Stimulated activated CD8-positive, alpha-beta memory T cell treated with anti-CD3 and anti-CD28 coated beads, Interleukin-4, amount 100 ng/mL, for 4 hours (primary cell): ENCODE measurements at places on chromosomes 11 and 22.

DNA sequence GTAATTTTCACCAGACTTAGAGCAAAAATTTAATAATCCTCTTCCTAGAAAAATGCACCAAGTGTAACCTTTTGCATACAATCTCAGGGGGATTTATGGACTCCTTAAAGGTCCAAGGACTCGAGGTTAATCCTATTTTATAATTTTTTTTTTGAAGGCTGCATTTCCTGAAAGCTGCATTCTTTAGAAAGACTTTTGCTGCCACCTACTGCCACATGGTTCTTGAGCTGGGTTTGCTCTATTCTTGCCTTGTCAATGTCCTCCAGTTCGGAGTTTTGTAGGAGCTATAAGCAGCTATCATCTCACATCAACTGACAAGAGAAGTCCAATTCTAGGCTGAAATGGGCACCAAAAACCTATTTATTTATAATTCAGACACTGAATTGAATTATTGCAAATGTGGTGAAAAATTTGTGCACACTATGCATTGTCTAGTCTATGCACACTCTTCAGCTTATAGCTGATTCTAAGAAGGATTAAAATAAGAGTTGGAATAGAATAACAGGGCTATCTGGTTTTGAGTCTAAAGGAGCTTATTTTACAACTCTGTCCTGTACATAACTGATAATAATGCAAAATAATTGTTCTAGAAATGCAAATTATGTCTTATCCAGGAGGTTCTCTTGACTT, 31.3 kb downstream of the TRAF6 start:
- DNase-seq: no peak

DNA sequence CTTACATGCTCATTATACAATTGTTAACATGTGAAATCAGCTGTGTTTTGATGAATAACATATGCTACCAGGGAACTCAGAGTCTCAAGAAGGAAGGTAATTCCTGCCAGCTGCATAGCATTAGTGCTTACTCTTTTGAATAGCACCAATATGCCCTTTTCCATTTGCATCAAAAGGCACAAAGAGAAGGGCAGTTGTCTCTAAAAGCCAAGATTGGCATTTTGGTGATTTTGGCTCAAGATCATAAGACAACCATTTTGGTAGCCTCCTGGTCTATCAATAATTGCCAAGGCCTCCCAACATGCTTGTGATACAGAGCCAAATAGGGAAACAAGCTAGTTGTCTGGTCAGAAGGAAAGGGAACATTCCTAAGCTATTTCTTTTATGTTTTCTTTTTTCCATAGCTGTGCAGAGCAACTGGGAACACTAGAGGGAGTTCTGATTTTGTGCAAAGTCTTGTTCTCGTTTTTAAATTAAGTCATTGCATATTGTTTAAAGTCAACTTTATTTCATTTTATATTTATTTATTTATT, 416.7 kb upstream of the CHORDC1 start:
- no peak for DNase-seq

GRCh38 chr11:47408598-47409439, 429 bp downstream of the SLC39A13 start:
- no peak for DNase-seq

- DNase-seq: peak; percentile 66
Observed at GRCh38 chr11:62593434-62594044, 2.2 kb upstream of the TUT1 start.

DNA sequence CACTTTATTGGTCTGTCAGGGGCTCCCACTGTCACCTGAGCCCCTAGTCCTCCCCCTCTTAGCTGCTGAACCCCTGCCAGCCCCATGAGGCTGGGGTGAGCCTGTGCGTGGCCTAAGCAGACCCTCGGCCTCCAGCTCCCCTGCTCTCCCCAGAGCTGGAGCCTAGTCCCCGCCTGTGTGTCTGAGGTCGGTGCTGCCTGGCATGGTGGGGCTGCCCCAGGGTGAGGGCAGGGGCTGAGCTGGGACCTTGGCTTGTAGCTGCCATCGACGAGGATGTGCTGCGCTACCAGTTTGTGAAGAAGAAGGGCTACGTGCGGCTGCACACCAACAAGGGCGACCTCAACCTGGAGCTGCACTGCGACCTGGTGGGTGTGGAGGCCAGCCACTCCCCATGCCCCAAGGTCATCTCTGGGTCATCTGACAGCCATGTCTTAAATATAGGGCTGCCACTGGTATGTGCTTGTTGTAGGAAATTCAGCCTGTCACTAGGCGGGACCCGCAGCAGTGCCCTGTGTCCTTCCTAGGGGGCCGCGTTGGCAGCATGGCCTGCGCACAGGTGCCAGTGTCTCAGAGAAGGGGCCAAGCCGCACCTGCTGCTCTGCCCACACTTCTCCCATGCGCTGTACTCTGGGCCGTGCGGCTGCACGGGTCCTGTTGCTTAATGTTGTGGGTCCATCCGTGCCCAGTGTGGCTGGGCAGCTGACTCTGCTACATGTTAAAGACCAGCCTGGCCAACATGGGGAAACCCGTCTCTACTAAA, 21.0 kb downstream of the PPIL2 start:
- DNase-seq: no peak

- no peak for DNase-seq
Observed at GRCh38 chr11:111983187-111983986, 41.8 kb upstream of the DLAT start.

- no peak for DNase-seq
Observed at GRCh38 chr11:111019871-111020670, 225.5 kb upstream of the POU2AF2 start.

DNA sequence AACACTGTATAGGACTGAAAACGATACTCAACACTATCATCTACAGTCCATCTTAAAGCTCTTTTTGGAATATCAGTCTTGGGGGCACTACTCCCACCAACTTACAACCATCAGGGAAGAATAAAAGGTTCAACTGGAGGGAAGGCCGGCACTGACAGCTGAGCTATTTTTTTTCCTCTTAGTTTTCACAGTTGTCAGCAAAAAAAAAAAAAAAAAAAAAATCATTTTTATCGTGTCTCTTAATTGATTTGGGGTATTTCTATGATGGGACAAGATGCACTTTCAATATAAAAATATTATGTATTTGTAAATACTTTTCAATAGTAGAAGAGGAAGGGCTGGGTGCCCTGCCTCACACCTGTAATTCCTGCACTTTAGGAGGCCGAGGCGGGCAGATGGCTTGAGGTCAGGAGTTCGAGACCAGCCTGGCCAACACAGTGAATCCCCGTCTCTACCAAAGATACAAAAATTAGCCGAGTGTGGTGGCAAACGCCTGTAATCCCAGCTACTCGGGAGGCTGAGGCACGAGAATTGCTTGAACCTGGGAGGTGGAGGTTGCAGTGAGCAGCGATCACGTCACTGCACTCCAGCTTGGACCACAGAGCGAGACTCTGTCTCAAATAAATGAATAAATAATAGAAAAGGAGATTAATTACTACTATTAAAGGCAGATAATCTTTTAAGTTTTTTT, 1.5 kb downstream of the KIF18A start:
- no peak for DNase-seq

DNA sequence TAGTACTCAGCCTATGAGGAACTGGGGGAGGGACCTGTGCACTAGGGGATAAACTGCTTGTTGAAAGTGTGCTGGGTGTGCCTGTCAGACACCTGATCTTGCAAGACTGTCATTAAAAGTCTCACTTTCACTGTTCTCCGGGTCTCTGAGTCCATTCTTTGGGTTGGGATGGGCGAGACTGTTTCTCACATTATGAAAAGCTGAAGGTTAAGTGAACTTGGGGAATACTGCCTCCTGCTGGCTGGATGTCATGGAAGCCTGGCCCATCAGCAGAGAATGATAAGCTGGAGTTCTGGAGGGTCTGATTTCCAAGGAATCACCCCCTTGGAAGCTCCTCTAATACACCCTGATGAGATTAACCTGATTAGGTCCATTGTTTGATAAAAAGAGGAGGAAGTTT, 9.0 kb upstream of the VPREB1 start:
- peak; percentile 38 for DNase-seq

DNA sequence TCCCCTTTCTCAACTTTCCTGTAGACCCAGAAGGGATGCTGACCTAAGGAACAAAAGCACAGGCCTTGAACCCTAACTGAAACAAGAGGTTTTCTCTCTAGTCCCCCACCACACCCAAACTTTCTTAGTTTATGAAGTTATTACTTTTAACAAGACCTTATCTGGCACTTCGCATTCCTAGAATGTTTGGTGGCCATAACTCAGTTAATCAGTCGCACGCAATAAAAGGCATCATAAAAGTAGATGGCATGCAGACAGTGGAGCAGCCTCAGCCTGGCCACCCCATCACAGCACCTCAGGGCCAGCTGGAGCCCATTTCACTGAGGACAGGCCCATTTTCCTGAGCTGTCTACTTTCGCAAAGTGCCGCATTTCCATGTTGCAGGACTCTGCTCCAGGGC, 301.9 kb downstream of the OPCML start:
- no peak for DNase-seq

- no peak for DNase-seq
Observed at GRCh38 chr22:30266445-30267381, at the start of gene OSM. Gene OSM, minus strand, starts transcription at chr22:30266851. Its CDS starts 52 bp downstream, at chr22:30266799.

DNA sequence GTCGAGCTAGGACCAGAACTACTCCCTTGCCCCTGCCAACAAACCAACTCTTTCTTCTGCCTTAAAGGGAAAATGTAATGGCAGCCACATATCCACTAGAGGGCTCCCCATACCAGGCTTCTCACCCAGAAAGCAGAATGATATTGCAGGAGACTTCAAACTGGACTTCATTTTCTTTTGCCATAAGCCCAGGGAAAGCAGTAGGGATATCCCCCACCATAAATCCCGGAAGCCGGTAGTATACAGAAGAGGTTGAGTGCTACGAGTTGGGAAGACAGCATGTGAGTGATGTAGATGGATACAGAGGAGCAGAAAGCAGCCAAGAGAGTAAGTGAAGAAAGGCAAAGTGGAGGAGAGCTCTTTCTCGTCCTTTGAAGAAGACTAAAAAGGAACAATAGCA, 12.1 kb downstream of the PLAAT5 start:
- peak; percentile 11 for DNase-seq

DNA sequence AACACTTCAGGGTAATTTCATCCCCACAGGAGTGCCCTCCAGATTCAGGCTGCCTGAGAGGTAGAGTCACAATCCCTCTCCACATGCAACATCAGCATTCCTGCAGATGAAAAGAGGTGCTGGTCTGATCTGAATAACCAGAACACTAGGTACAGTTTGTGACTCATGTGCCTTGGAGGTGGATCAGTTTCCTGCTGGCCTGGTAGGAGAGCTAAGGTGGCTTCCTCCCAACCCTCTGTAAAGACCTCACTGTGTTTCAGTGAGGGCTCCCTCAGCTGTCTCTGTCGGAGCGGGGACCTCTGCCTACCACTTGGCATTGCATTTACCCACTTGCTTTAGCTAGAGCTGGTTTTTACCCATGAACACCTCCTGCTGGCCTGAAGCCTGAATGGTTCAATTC, 7.6 kb downstream of the OR9G1 start:
- no peak for DNase-seq

GRCh38 chr11:118231461-118231860, 6.7 kb upstream of the JAML start:
- DNase-seq: no peak

GRCh38 chr11:123260511-123261211, 65.6 kb upstream of the CLMP start:
- DNase-seq: no peak

- DNase-seq: no peak
Observed at GRCh38 chr22:19876314-19876940, 21.8 kb upstream of the GNB1L start.

DNA sequence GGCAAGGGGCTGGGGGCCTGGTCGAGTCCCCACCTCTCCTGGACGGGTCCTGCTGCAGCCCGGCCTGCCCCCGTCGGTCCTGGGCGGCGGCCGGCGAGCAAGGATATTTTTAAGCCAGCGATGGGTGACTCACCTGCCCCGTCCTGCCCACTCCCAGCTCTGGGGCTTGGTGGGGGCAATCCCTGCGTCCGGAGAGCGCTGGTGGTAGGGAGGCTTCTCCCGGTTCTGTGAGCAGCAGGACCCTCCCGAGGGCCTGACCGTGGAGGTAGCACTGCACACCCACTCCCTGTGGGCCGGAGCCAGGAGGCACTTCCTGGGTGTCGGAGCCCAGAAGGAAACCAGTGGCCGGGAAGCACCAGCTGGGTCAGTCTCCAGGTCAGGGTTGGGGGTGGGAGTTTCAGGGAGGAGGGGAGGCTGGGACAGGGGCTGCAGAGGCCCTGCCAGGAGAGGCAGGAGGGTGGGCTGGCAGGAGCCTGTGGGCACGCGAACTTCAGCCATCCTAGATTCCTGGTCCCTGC, 467 bp downstream of the EPS8L2 start:
- DNase-seq: no peak

- no peak for DNase-seq
Observed at GRCh38 chr11:19789835-19790710, 77.4 kb downstream of the NAV2 start.

- DNase-seq: no peak
Observed at GRCh38 chr22:24937114-24937513, 9.4 kb downstream of the LHFPL7 start.

DNA sequence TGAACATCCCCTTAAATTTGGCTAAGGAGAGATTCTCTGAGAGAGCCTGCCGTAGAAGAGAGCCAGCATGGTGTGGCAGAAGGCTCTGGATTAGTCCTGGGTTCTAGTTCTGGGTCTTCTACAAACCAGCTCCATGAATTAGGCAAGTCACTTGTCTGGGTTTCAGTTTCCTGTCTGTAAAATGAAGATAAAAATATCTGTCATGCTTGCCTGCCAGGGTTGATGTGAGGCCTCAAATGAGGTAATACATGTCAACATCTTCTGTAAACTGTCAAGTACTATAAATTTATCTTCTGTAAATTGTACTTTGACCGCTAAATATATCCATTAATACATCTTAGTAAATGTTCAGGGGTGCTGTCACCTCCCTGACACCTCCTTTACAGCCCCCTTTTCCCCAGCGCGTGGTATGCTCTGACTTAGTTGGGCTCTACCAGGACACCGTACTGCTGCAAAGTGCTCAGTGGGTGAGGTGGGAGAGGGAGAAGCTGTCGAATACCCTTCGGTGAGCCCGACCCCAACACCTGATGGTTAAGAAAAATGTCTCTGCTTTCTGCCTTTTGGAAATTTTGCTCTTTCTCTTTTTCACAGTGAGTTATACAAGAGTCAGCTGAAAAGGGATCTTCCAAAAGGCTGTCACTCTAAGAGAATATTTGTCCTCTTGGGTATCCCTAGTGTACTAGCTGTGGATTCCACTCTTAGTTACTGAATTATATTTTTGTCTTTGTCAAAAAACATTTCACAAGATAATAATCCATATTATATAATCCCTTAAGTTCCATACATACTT, 15.0 kb downstream of the RBX1 start:
- DNase-seq: no peak

DNA sequence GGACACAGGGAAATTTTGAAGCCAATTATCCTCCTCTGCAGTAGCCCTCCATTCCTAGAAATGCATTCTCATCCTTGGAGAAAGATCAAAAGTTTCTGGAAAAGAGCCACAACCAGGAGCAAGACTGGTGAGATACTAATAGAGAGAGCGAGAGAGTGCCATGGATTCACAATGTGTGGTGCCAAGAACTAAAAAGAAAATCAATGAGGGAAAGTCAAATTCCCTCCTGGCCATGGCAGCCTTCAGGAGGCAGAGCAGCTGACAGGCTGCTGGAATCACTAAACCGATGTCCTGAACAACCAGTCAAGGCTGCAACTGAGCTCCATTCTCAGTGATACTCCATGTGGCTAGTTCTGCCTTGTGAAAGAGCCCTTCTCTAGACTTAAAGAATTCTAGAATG, 561.0 kb downstream of the SOX6 start:
- DNase-seq: no peak

- DNase-seq: no peak
Observed at GRCh38 chr11:38710262-38710661, 2112.2 kb upstream of the RAG2 start.

GRCh38 chr11:65945430-65945911, at the start of gene TSGA10IP:
Gene TSGA10IP, plus strand, starts transcription at chr11:65945480. Its CDS starts 196 bp downstream, at chr11:65945676.
- DNase-seq: no peak
